Astrocyte of the spinal cord (primary cell): ENCODE measurements at places on chromosomes 2 and 18.

DNA sequence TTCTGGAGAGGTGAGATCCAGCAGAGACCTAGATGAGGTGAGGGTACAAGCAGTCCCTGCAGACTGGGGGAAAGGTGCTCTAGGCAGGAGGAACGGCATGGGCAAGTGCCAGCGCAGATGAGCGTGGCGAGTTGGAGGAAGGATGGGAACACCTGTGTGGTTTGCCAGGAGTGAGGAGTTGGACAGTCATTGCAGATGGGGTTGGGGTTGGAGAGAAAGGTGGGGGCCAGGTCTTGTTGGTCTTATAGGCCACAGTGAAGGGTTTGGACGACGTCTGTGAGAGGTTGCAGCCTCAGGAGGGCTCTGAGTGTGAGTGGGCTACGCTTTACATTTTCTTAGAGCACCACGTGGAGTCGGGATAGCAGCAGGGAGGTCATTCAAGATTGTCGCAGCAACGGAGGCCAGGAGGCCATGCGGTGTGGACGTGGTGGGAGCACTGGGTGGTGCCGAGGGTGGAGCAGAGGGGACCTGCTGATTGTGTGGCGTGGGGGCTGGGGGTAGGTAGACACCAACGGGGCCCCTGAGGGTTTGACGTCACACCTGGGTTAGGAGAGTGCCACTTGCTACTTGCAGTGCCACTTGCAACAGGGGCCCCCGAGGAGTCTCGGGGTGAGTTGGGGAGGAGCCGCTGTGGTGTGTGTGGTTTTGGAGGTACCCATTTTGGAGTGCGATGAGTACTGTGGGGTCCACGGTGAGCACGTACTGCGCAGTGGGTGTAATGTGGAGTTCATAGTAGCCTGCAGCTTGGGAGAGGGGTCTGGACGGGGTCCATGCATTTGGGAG lies 66.2 kb downstream of the LPIN1 start:
- DNase-seq: no peak

DNA sequence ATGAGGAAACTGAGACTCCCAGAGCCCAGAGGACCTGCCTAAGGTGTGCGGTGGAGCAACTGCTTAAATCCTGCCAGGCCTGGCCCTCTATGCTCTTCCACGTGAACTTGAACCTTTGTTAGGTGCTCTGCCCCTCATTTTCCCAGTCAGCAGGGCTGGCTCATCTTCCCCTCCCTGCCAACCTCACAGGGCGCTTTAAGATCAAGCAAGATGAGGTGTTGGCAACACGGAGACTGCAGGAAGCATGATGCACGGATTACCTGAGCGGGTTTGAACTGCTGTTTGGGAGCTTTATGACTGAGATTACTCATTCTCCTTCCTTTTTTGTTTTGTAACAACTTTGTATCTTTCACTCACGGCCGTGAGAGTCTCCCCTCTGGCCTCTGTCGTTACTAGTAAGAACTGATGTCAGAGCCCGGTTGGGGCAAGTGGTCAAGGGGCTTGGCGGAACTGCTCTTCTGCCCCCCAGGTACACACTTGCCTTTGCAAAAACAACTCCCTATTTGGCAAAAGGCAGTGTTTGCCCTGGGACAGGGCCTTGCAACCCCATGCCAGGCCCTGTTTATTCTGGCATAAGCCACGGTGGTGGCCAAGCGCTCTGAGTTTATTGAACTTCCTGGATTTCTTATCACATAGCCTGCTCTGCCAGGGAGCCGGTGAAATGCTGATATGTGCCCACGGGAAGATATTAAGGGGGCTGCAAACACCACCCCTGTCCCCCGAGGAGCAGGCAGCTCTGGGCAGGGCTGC lies 127.8 kb downstream of the INHBB start:
- no peak for DNase-seq

DNA sequence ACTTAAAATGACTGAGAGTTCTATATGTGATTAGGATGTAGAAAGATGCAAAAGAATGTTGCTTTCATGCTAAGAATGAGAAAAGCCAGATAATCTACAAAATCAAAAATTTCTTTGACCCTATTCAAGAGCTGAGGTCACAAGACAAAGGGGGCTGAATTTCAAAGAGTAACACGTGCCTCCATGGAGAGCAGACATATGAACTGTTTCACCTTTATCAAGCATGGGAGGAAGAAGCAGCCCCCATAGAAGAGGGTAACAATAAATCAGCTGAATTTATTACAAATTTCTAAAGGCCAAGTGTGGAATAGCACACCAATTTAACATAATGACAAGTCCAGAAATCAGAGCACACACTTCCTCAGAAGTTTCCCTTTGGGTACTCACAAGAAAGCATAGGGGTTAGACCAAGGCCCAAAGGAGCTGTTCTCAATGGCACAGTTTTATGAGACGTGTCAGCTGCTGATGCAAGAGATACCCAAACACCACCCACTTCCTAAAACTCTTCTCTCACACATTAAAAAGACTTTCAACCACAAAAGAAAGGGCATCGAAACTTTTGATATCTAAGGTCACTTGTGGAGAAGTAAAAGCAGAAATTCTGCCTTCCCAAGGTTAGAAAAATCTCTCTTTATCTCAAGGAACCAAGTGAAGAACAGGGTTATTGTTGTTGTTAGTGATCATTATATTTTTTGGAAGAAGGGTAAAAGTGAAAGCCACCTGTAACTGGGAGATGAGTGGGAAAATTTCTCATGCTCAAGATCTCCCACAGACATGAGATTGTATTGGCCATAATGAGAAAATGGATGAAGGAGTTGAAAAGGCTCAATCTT lies 950.1 kb downstream of the TRIB2 start:
- no peak for DNase-seq

- DNase-seq: no peak
These were observed 336 bp downstream of the THNSL2 start for GRCh38 chr2:88170472-88170892.

DNA sequence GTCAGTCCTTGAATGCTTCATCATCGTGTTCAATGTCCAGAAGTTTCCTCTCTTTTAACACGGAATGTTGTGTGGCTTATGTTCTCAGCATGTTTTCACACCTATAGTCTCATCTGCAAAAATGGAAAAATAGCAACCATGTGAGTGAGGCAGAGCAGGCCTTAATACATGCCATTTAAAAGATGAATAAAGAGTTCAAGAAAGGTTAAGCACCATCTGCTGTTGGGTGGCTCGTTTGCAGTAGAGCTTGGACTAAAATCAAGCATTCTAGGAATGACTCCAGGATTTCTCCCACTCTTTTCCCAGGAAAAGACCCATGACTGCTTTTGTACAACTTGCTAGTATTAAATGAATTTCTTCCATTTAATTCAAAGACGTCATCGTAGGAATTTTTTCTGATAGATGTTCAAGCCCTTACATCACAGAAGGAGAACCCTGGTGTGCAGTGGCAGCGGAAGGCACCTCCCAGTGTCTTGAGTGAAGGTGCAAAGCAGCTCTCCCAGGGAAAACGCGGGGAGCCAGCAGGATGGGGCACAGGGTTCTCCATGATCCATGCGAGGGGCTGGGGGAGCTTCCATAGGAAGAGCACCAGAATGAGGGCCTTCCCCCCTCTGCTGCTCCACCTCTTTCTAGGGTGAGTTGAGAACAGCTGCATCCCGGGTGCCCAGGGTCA lies 9.6 kb downstream of the DCDC2C start:
- no peak for DNase-seq

DNA sequence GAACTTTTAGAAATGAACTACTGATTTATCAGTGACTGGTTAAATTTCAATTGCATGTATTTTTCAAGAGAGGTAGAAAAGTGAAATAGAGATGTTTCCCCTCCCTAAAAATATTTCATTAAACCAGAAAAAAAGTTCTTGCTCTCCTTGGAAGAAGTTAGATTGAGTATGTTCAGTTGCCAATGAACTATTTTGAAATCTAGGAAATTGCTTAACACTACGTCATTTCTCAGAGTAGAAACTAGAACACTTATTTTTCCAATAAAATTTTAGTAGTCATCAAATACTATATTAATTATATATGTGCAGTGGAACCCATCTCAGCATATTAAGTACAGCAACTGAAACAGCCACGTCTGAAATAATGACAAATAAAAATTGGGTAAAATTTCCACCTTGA lies 51.8 kb upstream of the STAT1 start:
- no peak for DNase-seq

GRCh38 chr18:2958819-2959298 lies 54.1 kb downstream of the LPIN2 start:
- peak; percentile 57 for DNase-seq

DNA sequence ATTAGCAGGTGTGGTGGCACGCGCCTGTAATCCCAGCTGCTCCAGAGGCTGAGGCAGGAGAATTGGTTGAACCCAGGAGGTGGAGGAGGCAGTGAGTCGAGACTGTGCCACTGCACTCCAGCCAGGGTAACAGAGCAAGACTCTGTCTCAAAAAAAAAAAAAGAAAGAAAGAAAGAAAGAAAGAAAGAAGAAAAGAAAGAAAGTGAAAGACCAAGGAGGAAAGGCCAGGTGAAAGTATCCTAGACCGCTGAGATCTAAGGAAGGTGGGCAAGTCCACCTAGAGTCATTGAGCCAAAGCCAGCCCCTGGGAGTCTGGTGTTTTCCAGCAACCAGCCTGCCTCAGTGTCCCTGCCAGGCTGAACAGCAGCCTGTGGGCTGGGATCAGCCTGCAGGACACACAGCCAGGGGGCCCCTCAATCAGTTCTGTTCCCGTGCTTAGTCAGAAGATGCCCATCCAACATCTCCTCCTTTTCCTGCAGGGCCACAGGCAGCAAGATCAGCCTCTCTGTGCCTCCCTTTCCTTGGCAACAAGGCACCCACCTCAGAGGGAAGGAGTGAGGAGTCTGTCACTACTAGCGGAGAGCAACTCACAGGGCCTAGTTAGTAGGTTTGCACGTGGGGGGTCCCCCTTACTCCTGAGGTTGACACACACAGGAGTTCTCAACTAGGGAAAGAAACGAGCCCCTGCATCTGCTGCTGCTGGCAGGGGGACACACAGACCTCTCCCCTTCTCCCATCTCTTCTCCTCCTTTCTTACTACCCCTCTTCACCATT lies 64.1 kb downstream of the SMAD7 start:
- no peak for DNase-seq

GRCh38 chr2:74096052-74096451 lies 51.7 kb downstream of the BOLA3 start:
- no peak for DNase-seq

GRCh38 chr2:39781697-39782096 lies 2.6 kb upstream of the THUMPD2 start:
- DNase-seq: no peak

DNA sequence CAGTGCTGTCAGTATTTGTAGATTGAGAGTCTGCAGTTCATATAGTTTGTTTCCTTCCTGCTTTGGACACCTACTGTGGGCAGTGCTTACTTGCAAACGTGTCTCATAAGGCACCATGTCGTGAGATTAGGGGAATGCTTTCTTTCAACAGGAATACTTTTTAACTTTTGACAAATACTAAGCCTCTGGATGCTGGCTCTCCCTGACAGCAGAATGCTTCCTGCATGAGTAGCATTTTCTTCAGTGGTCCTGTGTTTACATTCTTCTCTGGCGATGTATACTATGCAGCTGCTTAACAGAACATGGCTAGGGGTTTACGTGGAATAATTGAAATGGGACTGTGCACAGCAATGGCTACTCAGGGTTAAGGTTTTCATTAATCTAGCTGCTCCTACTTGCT lies 807.5 kb downstream of the MBD2 start:
- peak; percentile 11 for DNase-seq

- no peak for DNase-seq
These were observed 184.2 kb downstream of the ZNF385B start for GRCh38 chr2:179677077-179677688.

DNA sequence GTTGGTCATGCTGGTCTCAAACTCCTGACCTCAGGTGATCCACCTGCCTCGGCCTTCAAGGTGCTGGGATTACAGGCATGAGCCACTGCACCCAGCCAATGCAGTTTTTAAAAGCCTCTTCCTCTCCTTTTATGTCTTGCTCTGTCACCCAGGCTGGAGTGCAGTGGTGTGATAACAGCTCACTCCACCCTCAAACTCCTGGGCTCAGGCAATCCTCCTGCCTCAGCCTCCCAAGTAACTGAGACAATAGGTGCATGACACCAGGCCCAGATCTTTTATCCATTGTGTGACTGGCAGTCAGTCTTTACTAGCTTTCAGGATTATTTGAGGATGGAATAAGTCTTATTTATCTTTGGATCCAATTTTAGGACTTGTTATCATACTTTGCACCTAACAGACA lies 13.2 kb downstream of the KCTD18 start:
- no peak for DNase-seq

DNA sequence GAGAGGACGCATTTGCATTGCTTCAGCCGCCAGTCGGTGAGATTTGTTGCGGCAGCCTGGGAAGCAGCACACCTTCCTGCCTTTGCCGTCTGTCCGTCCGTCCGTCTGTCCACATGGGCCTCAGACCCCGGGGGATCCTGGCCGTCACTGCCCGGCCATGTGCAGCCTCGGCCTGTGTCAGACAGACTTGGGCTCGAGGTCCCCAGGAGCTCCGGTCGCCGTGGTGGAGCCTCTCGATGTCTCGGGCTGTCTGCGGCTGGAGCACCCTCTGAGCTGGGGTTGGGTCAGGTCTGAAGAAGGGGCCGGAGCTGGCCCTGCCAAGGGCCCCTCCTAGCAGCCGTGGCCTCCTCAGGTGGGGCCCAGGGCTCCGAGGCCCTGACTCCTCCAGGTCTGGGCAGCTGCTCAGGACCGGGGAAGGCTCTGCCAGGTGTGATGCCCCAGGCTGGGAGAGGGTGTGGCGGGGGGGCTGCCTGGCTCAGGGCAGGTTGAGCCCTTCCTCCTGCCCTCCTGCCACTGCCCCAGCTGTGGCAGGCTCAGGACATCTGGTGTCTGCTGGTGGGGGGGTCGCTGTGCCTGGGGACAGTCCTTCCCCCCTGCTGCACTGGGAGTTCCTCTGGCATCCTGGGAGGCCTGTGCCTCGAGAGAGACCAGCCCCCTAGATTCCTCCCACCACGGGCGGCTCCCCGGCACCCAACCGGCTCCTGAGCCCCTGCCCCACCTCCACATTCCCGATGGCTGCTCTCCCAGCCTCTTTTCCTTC lies 11.8 kb downstream of the NEU4 start:
- no peak for DNase-seq

GRCh38 chr2:143545059-143545948 lies 416.1 kb downstream of the ARHGAP15 start:
- DNase-seq: no peak

GRCh38 chr2:186868344-186868743 lies 19.4 kb upstream of the ZSWIM2 start:
- DNase-seq: no peak

DNA sequence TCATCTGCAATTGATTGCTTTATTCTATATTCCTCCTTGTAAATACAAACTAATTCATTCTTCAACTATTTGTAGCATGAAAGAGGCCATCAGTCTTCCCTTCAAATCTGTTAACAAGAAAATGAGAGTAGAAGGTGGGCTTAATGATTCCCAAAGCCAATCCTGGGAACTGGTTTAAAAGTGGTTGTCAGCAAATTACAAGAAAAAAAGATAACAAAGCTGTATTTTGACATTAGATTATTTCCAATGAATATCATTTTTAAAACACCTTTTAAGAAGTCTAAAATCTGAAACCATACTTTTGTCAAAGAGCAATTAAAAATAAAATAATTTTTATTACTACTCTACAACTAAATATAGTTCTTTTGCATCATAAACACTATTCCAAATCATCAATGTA lies 139.2 kb downstream of the DYM start:
- peak; percentile 0 for DNase-seq
